Activated CD4-positive, alpha-beta T cell treated with anti-CD3 and anti-CD28 coated beads, Interleukin-2, amount 10 ng/mL, durations not matched to agents 24 days and 14 days (primary cell): ENCODE measurements at places on chromosomes 2 and 18. TPM values are rescaled to one million over a fixed set of nuclear protein-coding genes. Genes with fewer than 3 reads are reported as not detected.

The TBC1D8 gene
- 1.3 and 1.4 TPM in 2 replicates for total RNA-seq

The RIT2 gene
- total RNA-seq = not detected in 2 replicates

The CFAP221 gene
- not detected in 2 replicates for total RNA-seq

The C2orf66 gene
- total RNA-seq = 0.17 and 0.33 TPM in 2 replicates

The MFF gene
- total RNA-seq = 69.5 and 71.6 TPM in 2 replicates

The SLC4A5 gene
- 0.93 and 1.4 TPM in 2 replicates for total RNA-seq

The CYRIA gene
- total RNA-seq = 1.7 and 1.8 TPM in 2 replicates

The DAW1 gene
- total RNA-seq = not detected in 2 replicates

The LOXL3 gene
- total RNA-seq = 1.5 and 1.7 TPM in 2 replicates

The GPC1 gene
- 5.9 and 6.6 TPM in 2 replicates for total RNA-seq

The PPIL3 gene
- 52.6 and 52.8 TPM in 2 replicates for total RNA-seq

The MROH2A gene
- total RNA-seq = not detected in 2 replicates

The PROC gene
- 0.12 TPM in 1 of 2 replicates, not detected in the other for total RNA-seq

The MRO gene
- not detected in 2 replicates for total RNA-seq

The CD8B gene
- 0.50 TPM in 1 of 2 replicates, not detected in the other for total RNA-seq

The ONECUT2 gene
- not detected in 2 replicates for total RNA-seq

The APLF gene
- total RNA-seq = 2.0 and 2.1 TPM in 2 replicates

The KLHL30 gene
- not detected in 2 replicates for total RNA-seq

The SULT1C4 gene
- total RNA-seq = not detected in 2 replicates
